ENCODE measurements at places on chromosomes 4 and X.

- no peak for DNase-seq
These were observed 76.3 kb downstream of the RBPJ start for GRCh38 chr4:26397086-26397485.

DNA sequence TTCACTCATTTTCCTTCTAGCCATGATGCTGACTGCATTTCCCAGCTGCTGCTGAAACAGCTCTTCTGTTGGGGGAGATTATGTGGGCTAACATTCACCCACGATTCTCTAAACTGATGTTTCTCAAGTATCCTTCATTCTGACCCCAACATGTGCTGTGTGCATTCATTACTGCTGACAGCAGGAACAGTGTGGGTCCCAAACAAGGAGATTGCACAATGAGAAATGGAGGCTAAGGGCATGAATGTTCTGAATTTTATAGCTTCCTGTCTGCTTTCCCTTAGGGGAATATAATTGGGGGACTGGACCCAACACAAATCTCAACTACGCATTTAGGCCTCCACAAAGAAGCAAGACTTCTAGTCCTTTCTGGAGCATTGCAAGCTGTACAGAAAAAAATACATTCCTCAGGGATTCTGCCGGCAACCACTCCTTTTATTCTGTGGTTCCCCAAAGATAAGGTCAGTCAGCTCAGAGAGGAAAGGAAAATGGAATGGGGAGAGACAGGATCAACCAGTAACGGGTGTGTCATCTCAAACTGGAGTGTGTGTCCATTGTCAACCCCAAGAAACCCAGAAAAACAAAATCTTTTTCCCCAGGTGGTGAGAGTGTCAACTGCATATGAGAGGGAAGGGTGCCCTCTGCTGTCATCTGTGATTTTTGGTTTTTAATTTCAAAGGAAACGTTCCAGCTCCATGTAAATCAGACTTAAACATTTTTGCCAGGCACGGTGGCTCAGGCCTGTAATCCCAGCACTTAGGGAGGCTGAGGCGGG is 81.5 kb upstream of the EGFL6 start:
- DNase-seq: peak; percentile 5

DNA sequence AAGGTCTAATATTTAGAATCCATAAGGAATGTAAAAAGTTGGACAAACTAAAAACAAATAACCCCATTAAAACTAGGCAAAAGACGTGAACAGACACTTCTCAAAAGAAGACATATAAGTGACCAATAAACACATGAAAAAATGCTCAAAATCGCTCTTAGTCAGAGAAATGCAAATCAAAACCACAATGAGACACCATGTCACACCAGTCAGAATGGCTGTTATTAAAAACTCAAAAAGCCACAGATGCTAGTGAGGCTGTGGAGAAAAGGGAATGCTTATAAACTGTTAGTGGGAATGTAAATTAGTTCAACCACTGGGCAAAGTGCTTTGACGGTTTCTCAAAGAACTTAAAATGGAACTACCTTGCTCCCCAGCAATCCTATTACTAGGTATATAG is 674.3 kb upstream of the MAGEB2 start:
- no peak for DNase-seq

- DNase-seq: no peak
These were observed 77.2 kb upstream of the IL1RAPL2 start for GRCh38 chrX:104488811-104489210.

- no peak for DNase-seq
These were observed 21.1 kb upstream of the MAP7D3 start for GRCh38 chrX:136272325-136272724.

DNA sequence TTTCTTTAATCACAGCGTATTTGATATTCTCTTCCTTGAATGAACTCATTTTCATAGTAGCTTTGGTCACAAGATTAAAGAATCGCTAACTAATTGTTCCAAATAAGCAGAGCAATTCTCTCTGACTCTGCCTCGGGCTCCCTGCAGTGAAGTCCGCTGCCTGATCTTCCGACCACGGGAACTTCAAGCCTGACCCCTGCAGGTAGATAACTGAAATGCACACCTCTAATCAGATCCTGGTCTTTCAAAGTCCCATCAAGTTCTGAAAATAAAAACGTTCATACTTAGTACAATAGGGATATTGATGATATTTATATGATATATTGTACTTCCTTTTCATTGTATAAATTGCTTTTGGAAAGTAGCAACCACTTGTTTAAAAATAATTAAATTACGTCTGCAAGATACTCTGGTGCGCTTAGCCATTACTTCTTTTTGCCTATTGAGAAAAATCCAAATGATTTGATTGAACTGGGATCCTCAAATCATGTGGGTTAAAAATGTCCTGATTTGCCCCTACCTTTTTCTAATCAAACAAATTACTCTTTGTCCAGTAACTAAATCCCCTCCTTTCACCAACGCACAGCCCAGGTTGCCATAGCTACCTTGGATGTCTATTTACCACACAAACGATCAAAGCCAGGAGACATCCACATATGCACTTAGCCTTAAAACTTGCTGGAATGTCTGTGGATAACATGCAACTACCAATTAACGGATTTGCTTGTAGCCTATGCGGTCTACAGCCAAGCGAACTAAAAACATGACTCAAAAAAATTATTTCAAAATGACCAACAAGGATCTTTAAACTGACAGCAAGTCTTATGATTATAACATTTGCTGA is 4.2 kb downstream of the MID1 start:
- DNase-seq: no peak

DNA sequence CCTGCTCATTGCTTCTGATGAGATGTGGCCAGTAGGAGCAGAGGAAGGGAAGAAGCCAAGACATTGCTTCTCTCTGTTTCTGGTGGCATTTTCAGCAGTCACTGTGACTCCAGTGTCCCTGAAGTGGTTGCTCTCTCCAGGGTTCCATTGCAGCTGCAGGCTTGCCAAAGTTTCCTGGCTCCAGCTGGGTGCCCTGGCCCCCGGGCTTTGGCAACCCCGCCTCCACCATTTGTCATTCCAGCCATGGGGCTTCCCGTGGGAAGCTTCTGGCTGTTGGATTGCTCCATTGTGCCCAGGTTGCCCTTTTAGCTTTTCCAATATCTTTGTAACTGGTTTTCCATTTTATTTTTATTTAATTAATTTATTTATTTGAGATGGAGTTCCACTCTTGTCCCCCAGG is 12.7 kb downstream of the FGFBP1 start:
- no peak for DNase-seq

- DNase-seq: no peak
These were observed 26.3 kb upstream of the ADH1C start for GRCh38 chr4:99378876-99379275.

GRCh38 chr4:30721185-30722091 is 1.3 kb downstream of the PCDH7 start:
- no peak for DNase-seq

- DNase-seq: no peak
These were observed 57.7 kb downstream of the RNF150 start for GRCh38 chr4:141075553-141075952.

- no peak for DNase-seq
These were observed 15.4 kb upstream of the AFP start for GRCh38 chr4:73420615-73421014.

- DNase-seq: no peak
These were observed 126.7 kb upstream of the MBNL3 start for GRCh38 chrX:132615391-132616131.

GRCh38 chrX:15988661-15989603 is 134.3 kb upstream of the AP1S2 start:
- no peak for DNase-seq

GRCh38 chr4:163548481-163549243 is 54.2 kb downstream of the TMA16 start:
- no peak for DNase-seq

- no peak for DNase-seq
These were observed 120.5 kb upstream of the FAT1 start for GRCh38 chr4:186844059-186844681.

DNA sequence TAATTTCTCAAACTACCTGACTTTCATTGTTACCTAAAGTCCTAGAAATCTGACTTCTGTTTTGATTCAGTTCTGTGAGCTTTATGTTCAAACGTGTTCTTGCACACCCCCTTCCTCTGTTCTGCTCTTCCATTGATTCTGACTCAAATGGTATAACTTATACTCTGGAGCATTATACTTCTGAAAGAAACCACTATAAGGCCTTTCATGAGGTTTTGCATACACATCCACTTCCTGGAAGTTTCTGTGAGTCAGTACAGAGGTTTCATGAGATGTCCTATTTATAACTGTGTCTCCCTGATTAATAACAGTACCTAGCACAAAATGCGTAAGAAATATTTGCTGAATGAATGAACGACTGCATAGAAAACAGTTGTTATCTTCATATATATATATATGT is 540.2 kb upstream of the CT83 start:
- DNase-seq: no peak

- no peak for DNase-seq
These were observed 128.2 kb upstream of the ENPEP start for GRCh38 chr4:110347805-110348204.

DNA sequence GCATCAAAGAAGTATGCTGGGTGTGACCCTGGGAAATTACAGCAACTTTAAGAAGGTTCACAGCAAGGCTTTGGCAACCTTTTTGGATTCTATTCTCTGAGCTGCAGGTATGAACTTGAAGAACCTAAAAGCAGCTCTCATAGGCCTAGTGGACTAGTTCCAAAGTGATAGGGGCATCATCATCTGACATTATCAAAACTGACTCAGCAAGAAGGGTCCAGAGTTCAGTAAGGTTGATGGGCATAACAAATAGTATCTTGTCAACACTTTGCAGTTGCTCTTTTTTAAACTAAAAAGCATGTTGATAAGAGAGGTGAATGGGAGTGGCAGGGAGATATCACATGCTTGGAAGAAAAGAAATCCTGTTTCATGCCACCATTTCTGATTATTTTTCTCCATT is 249.3 kb downstream of the ZNF674 start:
- no peak for DNase-seq

All from stimulated activated CD8-positive, alpha-beta memory T cell treated with anti-CD3 and anti-CD28 coated beads, Interleukin-2, amount 100 ng/mL, for 1 hour (primary cell).